Fibroblast of the aortic adventitia (primary cell): ENCODE measurements at places on chromosomes 2 and 18. TPM values are rescaled to one million over a fixed set of nuclear protein-coding genes. Genes with fewer than 3 reads are reported as not detected.

The SERPINB13 gene
- total RNA-seq: not detected in 2 replicates

The KIAA2012 gene
- total RNA-seq: not detected in 2 replicates

The CFAP65 gene
- total RNA-seq: not detected in 2 replicates

The RAB17 gene
- total RNA-seq: 0.54 and 3.5 TPM in 2 replicates

The LAMA1 gene
- 3.5 and 30.1 TPM in 2 replicates for total RNA-seq

The HRH4 gene
- under 0.01 TPM in 1 of 2 replicates, not detected in the other for total RNA-seq

The HEATR5B gene
- total RNA-seq: 20.6 and 21.1 TPM in 2 replicates

The GAREM2 gene
- 0.57 and 2.4 TPM in 2 replicates for total RNA-seq

The SCYGR4 gene
- not detected in 2 replicates for total RNA-seq

The HMSD gene
- 0.09 and 0.90 TPM in 2 replicates for total RNA-seq
